GM12892 (cell line): ENCODE measurements at places on chromosomes 4 and X.

DNA sequence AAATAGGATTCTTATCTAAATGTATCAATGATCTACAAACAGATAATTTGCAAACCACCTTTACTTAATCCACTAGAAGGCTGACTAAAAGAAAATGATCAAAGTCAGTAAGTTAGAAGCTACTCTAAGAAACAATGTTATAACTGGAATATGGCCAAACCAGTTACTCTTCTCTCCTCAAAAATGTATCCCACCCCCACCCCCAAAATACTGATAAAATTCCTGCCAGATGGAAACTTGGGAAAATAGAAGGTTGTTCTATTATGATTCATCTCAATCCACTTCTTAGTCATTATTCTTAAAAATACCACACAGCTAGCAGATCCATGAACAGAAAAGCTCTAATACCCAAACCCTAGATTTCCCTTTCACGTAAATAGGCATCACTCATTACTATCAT, 206.4 kb downstream of the KLHL13 start:
- DNase-seq = no peak

DNA sequence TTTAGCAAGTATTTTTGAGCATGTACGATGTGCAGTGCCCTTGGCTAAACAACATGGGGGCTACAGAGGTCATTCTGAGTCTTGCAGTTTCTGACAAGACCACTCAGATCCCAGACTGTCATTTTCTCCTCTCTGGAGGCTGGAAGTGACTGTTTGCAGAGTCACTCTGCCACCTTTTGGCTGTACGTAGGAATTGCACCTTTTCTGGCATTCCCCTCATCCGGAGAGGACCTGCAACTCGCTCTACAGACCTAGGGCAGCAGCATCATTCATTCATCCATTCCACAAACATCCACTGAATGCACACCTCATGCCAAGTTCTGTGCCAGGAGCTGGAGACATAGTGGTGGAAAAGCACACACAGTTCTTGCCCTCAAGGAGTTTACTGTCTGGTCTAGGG, 160.4 kb upstream of the GPR101 start:
- DNase-seq = no peak

- DNase-seq = no peak
Observed at GRCh38 chrX:104432321-104432720, 133.7 kb upstream of the IL1RAPL2 start.

GRCh38 chr4:47187608-47188007, 156.2 kb downstream of the GABRB1 start:
- no peak for DNase-seq

DNA sequence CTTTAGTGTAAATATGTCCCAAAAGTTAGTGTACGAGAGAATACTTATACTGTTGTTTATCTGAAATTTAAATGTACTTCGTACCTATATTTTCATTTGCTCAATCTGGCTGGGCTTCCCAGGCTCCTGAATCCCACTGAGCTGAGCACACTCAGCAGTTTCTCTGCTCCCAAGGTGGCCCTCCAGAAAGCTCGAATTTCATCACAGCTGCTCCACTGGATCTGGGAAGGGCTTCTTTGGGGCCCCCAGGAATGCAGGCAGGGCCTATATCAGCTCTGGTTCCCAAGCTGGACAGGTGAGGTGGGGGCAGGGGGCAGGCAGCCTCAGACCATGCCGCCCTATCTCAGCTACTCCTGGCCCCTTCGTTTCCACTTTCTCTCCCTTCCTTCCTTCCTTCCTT, 1.5 kb upstream of the FATE1 start:
- no peak for DNase-seq
